Activated CD4-positive, alpha-beta T cell treated with anti-CD3 and anti-CD28 coated beads, Interleukin-2, amount 50 U/mL, for 16 hours (primary cell): ENCODE measurements at places on chromosomes 7 and 10.

GRCh38 chr7:14023838-14024237 is 34.4 kb upstream of the ETV1 start:
- DNase-seq: no peak

GRCh38 chr10:7043055-7043653 is 367.7 kb downstream of the SFMBT2 start:
- no peak for DNase-seq

- DNase-seq: no peak
These were observed 4.8 kb downstream of the IDI1 start for GRCh38 chr10:1044146-1044545.

- DNase-seq: no peak
These were observed 99.1 kb downstream of the PRPF18 start for GRCh38 chr10:13685885-13686284.

DNA sequence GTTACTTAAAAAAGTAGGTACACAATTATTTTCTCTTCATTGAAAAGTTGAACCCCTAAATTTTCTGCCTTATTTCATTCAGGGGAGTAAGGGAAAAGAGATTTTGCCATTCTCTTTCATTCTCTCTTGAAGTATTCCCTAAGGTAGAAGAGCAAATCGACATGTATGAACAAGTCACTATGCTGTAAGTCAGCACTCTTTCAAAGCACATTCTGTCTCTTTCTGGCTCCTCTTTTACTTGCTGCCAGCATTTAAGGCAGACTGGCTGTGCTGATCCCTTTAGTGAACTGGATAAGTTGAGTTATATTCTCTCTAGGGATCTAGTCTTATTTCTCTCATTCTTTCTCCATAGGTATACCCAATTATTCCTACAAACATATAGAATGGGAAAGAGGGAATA is 222.3 kb upstream of the ZWINT start:
- no peak for DNase-seq

GRCh38 chr7:116492654-116493109 is 6.9 kb upstream of the CAV2 start:
- no peak for DNase-seq

- no peak for DNase-seq
These were observed 38.2 kb upstream of the ANK3 start for GRCh38 chr10:60427709-60428386.

DNA sequence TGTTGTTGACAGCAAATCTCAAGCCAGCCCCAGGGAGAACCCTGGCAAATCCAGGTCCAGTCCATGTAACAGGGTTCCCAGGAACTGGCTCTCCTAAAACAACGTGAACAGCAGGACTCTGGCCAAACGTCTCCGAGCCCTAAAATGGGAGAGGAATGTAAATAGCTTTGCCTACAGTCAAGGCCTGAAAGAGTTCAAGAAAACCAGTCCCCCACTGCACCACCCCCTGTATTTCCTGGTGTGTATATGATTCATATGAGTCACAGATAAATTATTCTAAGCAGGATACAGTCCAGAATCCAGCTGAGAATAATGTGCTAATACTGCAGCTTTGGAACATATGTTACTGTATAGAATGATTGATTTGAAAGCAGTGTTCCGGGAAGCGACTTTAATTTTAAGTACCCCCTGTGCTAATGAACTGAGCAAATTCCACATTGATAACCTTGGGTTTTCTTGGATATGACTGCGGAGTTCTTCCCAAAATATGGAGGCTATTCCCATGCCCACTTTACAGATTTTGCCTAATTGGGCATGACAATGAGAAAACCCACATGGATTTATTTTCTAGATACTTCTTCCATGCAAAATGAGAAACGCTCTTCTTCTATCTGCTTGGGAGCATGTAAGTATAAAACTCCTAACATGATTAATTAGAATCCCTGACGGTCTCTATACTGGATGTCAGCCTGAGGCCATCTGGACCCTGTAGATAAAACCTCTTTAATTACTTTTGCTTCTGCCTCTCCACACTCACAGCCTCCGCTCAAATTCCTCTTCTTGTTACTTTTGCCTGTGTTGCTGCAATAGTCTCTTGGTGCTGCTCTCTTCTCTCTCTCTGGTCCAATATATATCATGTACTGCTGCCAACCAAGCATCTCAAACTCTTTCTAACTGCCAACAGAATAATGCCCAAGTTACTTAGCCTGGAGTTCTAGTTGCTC is 50.2 kb downstream of the LAMB4 start:
- no peak for DNase-seq

DNA sequence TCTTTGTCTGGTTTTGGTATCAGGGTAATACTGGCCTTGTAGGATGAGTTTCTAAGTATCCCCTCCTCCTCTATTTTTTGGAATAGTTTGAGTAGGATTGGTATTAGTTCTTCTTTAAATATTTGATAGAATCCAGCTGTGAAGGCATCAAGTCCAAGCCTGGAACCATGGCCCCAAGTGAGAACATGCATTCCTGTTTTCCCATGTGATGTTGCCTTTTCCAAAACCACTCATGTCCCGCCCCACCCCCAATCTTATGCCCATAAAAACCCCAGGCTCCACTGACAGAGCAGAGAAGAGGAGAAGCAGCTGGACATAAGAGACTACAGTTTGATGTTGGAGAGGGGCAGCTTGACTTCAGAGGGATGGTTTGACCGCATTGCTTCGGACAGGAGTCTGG is 71.2 kb downstream of the MINPP1 start:
- no peak for DNase-seq

DNA sequence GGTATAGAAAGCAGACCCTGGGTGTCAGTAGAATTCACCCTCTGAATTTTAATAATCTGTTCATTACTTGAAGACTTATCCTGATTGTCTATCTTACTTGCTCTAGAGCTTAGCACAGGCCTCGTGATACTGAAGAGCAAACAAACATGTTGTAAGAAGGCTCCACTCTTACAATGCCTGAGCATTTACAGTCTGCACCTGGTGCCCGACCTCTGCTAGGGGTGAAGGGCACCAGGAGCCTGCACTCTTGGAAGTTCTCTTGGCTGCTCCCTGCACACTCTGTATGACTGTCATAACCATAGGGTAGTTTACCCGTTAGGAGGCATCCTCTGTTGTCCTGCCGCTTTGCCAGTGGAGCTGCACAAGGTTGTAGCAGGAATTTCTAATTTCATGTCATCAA is 91.3 kb upstream of the NPY start:
- DNase-seq: no peak

GRCh38 chr7:30244340-30244739 is 40.1 kb upstream of the ZNRF2 start:
- no peak for DNase-seq

- no peak for DNase-seq
These were observed 633.5 kb upstream of the ANKRD30A start for GRCh38 chr10:36491926-36492325.

DNA sequence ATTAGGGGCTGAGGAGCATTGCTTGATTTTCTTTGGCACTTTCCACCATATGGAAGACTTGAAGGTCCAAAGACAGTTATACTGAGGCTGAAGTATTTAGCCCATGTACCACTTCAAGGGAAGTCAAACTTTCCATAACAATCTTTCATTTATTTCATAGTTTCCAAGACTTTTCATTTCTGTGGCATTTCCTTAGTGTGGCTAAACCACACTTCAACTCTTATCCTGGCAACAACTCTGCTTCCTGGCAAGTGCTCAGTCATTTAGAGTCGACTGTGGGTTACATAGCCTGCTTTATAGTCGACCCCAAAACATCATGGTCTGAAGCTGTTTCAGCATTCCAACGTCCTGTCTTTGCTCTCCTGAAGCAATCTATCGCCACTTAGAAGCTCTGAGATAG is 343.0 kb upstream of the SEMA3D start:
- no peak for DNase-seq

DNA sequence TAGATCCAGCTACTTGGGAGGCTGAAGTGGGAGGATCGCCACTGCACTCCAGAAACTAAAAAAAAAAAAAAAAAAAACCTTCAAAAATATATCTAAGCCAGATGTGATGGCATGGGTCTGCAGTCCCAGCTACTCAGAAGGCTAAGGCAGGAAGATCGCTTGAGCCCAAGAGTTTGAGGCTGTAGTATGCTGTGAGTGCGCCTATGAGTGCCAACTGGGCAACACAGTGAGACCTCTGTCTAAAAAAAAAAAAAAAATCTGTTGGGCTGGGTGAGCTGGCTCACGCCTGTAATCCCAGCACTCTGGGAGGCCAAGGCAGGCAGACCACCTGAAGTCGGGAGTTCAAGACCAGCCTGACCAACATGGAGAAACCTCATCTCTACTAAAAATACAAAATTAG is 2.8 kb upstream of the CHCHD1 start:
- DNase-seq: no peak

GRCh38 chr10:71419002-71419540 is 22.4 kb downstream of the CDH23 start:
- no peak for DNase-seq
